ENCODE measurements at places on chromosomes 3 and 15.

DNA sequence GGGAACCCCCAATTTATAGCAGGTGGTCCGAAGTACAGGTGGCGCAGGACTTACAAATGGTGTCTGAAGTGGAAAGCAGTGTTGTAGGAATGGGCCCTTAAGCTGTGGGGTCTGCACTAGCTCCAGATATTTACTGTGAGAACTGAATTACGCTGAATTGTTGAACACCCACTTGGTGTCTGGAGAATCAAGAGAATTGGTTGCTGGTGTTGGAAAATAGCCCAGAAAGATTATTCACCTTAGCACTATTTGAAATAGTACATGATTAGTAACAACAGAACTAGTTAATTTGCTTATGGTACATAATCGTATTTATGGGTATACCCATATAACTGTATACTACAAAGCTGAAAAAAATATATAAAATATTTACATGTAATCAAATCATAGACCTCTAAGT, 64.8 kb downstream of the ADAM10 start:
- no peak for DNase-seq

DNA sequence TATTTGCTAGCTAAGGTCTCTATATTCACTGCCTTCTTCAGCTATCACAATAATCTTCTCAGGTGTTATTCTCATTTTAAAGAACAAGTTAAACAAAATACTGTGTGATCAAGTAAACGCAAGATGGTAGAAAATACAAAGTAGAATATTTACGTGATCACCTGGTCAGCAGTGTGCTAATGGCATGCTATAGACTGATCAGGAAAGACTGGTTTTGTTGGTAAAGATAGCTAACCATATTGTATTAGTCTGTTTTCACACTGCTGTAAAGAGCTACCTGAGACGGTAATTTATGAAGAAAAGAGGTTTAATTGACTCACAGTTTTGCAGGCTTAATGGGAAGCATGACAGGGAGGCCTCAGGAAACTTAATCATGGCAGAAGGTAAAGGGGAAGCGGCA, 50.4 kb downstream of the ZBTB38 start:
- no peak for DNase-seq

DNA sequence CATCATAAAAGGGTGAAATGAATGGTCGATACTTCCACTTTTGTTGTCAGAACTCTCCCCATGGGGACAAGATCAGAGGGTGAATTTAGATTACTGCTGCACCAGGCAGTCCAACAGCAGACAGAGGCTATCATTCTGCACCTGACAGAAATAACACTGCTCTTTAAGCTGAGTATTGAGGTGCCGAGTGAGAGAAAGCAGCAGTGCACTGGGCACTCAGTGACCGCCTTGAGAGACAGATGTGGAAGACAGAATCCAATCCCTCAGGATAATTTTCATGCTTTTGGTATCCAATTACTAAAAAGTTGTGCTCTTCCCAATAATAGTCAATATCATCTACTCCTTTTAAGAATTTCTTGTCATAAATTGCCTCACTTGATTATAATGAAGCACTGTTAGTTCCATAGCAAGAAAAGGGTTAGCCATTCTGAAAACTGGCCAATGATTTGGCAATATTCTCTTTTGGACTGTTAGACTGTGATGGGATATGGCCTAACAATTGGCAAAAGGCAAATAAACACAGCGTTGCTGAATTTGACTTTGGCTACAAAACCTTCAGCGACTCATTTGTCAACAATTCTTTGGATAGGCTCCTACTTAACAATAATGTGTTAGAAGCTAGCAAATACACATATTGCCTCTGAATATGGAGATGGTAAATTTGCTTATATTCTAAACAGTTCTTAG, 5.5 kb downstream of the FGF7 start:
- DNase-seq: no peak

GRCh38 chr3:98188545-98188944, 22.0 kb downstream of the OR5H15 start:
- no peak for DNase-seq

DNA sequence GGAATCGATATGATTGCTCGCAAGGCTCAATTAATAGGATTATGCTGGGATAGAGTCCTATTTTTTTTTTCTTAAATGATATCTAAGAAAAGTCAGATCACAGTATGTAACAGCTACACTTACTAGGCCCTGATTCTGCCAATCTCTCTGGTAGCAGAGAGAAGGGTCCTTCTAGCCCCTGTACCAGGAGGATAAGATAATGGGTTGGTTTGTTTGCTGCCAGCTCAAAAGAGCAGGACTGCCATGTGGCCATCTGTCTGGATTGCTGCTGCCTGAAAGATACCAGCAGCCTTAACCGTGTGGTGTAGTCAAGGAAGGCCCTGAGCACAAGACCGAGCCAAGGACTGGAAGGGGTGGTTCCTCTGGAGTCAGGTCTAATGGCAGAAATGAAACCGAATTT, 236.4 kb downstream of the KLF13 start:
- no peak for DNase-seq

GRCh38 chr3:174440741-174441587, 418.2 kb upstream of the NAALADL2 start:
- peak; percentile 69 for DNase-seq

DNA sequence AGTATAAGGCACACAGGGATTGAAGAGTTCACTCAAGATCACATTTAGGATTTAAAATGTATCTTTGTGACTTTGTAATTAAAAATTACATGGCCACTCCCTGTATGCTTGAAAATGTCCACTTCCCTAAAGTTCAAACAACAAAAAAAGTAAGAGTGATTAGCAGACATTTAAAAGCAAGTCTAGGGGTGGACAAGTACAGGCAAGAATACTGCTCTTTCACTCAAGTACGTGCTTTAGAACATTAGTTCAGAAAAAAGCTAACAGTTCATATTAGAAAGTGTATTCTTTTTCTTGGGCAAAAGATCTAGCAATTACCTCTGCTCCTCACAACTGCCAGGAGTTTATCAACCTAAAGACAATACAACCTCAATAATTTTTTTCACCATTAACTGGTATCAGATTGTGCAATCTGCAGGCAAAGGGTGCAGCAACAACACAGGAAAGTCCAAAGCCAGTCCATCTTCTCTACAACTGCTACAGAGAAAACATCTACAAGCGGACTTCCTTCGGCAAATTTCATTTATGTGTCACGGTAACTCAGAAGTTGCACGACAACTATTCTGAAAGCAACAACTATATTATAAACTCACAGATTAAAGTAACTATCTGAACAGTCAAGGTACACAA, 18.1 kb downstream of the CHSY1 start:
- no peak for DNase-seq

DNA sequence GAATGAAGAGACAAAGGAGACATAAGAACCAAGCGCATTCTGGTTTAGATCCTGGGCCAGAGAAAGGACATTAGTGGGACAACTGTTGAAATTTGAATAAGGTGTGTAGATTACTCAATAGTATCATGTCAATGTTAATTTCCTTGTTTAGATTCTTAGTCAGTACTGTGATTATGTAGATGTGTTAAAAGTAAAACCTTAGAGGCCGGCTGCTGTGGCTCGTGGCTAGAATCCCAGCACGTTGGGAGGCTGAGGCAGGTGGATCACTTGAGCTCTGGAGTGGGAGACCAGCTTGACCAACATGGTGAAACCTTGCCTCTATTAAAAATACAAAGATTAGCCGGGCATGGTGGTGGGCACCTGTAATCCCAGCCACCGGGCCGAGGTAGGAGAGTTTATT, 26.7 kb downstream of the CYP8B1 start:
- DNase-seq: no peak

DNA sequence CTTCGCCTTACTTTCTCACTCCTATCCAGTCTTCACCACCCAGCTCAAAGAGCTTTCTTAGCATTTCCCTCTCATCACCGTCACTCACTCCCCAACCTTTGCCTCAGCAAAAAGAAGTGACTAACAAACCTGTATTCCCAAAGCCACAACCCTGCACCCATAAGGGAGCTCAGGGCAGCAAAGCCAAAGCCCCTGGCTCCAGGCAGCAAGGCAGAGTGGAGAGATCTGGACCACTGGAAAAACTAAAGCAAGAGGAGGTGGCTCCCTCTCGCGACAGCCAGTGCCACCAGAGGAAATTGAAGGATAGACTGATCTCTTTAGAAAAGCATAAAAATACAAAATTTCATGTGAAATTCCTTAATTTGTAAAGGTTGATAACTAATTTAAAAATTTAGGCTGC, 25.1 kb upstream of the CDCP1 start:
- DNase-seq: no peak

DNA sequence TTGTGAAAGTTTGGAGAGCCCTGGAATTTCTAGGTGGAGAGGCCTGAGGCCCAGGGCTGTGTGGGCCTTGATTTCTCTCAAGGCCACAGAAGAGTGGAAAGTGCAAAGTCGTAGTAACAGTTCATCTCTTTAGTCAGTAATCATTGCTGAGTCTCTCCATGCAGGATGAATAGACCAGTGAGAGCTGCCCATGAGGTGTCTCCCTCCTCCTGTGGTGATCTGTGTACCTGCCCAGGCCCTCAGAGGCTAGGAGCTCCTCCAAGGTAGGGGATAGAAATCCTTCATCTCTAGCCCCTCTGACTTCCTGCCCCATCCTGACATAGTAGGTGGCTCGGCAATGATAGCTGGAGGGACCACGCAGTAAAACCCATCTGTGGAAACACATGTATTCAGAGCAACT, 6.8 kb upstream of the IDH3A start:
- no peak for DNase-seq

GRCh38 chr3:176286476-176287085, 910.7 kb downstream of the TBL1XR1 start:
- DNase-seq: no peak

DNA sequence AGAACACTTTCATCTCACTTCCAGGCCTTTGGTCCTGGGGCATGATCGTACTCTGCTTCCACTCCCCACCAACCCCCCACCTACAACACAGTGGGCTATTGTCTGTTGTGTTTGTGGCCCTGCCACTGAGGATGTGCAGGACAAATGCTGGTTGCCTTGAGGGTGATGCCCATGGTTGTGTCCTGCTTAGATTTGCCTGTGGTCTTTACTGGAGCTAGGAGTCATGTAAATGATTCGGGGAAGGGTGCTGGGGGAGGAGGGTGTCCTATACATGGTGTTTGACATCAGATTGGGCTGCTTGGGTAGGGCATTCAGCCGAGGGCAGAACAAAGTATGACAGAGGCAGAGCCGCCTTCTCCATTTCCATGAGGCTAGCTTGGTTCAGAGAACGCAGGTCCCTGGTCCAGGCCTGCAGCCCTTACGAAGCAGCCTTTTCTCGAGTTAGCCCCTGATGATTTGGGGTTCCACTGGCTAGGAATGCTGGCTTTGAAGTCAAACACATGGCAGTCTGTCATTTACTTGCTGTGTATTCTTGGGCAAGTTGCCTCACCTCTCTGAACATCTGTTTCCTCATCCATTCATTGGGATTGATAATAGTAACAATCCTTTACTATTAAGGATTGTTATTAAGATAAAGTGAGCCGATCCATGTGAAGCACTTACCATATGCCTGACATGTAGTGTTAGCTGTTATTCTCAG, 6.9 kb downstream of the CORO2B start:
- no peak for DNase-seq

- no peak for DNase-seq
These were observed 32.6 kb downstream of the RFX7 start for GRCh38 chr15:56211064-56211463.

- no peak for DNase-seq
These were observed 86.9 kb upstream of the COL6A5 start for GRCh38 chr3:130258532-130258952.

DNA sequence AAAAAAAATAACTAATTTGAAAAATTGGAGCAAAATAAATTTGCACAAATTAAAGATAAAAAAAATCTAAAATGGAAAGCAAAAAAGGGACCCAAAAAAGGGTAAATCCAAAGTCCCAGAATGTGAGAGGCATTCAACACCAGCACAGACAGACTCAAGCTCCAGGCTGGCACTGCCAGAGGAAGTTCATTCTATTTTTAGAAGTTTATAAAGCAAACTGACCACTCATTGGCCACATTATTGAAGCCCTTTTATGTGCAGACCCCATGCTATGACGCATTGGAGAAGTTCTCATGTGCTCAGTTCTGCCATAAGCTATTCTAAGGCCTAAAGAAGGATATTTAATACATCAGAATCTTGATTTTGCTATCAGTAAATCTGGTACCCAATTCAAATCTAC, 17.6 kb upstream of the BOC start:
- no peak for DNase-seq

DNA sequence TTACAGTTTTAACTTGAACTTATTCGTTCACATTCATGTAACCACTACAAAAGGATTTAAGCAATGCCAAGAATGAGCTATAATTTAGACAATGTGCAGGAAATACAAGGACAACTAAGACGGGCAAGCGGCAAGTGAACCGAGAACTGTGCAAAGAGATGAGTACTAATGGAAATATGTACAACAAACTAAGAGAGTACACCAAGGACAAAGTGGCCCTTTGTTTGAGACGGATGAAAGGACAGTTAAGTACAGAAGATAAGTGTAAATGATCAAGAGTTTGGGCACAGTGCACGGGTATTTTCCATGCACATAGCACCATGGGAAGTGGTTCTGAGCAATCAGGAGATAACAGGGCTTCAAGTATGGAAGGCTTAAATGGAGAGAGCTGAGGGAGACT, 281.7 kb downstream of the ROBO2 start:
- DNase-seq: no peak

DNA sequence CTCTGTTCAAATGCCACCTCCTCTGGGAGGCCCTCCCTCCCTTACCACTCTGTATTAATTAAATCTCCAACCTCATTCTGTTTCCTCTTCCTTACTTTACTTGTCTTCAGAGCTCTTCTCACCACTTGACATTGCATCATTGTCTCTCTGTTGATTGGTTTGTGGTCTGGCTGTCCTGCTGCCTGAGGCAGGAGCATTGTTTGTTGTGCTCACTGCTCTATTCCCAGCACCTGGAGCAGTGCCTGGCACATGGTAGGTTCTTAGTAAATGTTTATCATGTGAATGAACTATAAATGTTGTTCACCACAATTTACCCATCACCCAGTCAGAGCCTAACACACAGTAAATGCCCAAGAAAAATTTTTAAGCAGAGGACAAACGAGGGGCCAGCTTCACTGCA, 6.7 kb upstream of the BFSP2 start:
- no peak for DNase-seq
